ENCODE measurements at places on chromosomes 3 and 15. TPM values are rescaled to one million over a fixed set of nuclear protein-coding genes. Genes with fewer than 3 reads are reported as not detected.

USP50 gene
- total RNA-seq: not detected

- DNase-seq: no peak
Observed at GRCh38 chr3:57956119-57956832, 51.9 kb upstream of the FLNB start.

GRCh38 chr3:104735691-104736090 is 631.0 kb upstream of the ALCAM start:
- DNase-seq: no peak

DNA sequence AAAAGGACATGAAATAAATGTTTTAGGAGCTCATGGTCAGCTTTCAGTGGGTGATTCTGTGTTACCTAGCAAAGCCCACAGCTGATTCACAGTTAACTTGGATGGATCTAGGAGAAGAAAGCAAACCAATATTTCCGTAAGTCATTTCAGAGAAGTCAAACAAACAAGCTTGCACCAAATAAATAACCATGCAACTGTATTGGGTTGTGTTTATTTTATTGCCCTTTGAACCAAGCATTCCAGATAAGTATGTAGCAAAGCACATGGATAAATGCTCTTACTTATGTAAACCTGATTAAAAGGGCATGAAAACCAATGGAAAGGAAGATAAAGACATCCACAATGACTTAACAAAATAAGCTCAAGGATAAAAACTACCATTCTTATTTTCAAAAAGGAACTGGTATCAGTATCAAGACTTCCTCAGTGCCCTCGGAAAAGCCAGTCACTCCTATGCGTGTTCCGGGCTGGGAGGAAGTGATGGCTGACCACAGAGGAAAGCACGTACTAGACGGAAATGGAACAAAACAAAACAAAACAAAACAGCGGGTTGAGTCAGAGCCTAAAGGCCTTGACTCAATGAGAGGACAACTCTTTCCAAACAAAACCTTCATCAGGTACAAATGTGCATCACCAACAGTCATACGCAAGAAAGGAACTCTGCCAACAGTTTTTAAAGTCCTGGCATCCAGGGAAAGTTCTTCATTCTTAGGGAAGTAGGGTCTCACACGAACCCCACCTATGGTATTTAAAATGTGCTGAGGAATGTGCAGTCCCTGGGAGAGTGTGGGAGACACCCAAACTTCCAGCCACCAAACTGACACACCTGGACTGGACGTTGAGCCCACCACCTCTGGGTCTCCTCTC is 103.3 kb downstream of the SNRK start:
- DNase-seq: peak; percentile 59

DNA sequence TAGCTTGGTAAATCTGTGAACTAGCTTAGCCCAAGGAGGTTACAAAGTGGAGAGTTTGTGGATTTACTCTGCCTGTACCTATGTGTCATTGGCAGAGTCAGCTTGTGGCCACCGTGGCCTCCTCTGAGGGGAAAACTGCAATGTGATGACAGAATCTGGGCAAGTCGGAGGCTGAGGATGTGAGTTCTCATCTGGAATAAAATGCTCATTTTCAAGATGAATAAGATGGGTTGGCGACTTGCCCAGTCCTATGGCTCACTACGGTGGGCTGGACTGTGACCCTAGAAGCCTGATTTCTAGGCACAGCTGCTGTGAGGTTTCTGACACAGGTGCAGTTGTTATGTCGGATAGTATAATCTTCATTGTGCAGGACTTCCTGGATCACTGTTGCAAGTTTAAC is 83.7 kb downstream of the ETV5 start:
- DNase-seq: no peak

DNA sequence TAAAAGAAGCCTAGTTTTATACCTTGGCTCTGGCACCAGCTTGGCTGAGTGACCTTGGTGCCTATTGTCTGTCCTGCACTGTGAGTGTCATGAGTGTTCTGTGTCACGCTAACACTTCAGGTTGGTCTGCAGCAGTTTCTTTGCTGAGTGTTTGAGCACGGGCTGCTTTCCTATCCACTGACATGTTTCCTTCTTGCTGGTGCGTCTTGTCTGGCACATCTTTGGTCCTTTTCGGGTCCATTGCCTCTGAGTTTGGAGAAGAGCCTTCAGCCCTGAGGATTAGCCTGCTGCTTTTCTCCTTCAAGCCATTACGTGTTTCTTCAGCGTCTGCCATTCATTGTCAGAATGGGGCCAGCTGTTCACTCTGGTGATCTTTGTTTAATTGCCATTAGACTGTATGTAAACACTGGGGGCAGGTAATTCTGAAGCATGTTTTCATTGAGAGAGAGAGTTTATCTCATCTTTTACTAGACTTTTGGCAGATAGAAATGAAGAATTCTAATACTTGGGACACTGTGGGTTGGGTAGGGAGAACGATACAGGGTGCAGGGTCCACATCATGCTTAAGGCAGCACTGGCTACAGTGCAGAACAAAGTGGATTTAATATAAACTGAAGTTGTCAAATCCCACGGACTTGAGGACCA is 55.5 kb downstream of the LRRC28 start:
- no peak for DNase-seq

DNA sequence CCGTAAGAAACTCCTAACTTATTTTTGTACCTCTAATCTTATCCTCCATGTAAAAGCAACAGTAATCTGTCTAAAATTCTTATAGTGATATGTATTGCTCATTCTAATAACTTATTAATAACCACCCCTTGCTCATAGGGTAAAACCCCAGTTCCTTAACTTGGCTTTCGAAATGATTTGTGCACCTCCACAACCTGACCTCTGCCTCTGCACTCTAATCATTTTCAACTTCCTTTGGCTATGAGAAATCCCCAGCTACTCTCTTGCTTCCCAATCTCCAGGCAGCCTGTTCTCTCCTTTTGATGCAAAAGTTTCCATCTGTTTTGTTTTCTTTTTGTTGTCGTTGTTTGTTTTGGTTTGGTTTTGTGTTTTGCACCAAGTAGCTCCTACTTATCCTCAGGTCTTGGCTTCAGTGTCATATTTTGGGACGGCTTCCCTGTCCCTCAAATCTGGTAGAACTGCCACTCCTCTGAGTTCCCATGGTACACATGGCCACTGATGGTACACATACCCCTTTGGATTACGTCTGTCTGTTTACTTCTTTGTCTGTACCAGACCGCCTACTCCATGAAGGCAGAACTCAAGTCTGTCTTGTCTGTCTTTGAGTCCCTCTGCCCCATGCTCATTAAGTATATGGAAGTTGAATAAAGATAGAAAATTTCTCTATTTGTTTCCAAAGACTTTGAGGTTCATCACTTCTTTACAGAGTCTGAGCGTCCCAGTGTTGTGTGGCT is 105.6 kb upstream of the TGFBR2 start:
- no peak for DNase-seq

ZMYND10 gene
- total RNA-seq: 1.1 TPM

- no peak for DNase-seq
Observed at GRCh38 chr3:23735062-23735461, 70.7 kb upstream of the UBE2E1 start.

DNA sequence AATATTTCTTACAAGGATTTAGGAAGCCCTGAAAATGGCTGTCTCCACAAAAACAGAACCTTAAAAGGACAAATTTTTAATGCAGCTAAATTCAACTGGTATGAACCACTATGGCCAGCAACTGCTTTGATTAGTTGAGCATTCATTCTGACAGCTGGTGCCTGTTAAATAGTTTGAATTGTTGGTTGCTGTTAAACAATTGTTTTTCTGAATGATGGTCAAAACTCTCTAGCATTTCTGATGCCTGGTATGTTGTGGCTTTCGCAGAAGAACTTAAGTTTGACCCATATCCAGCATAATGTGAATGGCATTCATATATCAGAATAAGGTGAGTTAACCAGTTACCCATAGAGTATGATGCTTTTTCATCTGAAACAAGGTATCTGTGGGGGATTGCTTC is 138.4 kb downstream of the MEIS2 start:
- DNase-seq: no peak

- DNase-seq: no peak
Observed at GRCh38 chr3:172222478-172223071, 183.2 kb downstream of the FNDC3B start.

- no peak for DNase-seq
Observed at GRCh38 chr3:172202797-172203196, 163.4 kb downstream of the FNDC3B start.

TTC23 gene
- not detected for total RNA-seq

EOMES gene
- 0.55 TPM for total RNA-seq

ZNF385D gene
- total RNA-seq: not detected

PLSCR5 gene
- total RNA-seq: not detected

DNA sequence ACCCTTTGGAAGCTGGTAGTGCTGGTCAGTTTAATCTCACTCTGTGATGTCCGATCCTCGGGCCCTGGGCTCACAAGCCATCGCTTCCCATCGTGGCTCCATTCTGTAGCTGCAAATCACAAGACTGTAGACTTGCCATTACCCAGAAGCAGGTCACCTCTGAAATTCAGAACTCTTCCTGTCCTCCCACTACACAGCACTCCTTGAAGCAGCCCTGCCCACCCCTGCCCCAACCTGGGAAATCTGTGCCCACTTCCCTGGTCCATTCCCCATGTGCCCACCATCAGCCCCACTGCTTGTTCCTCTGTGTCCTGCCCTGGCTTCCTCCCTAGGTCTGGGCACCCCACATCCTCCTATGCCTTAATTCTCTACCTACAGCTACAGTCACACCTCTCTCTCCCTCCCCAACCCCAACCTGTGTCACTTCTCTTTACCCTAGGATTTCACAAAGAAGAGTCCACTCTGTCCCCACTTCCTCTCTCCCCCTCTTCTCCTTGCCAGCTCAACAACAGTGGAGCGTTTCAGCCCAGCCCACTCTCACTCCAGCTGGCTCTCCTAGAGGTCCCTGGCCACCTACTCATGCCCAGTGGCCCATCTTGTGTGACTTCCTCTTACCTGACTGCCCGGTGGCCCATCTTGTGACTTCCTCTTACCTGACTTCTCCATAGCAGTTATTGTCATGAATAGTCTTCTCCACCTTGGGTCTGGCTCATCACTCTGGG is 8.3 kb downstream of the ZNF710 start:
- DNase-seq: no peak

DNA sequence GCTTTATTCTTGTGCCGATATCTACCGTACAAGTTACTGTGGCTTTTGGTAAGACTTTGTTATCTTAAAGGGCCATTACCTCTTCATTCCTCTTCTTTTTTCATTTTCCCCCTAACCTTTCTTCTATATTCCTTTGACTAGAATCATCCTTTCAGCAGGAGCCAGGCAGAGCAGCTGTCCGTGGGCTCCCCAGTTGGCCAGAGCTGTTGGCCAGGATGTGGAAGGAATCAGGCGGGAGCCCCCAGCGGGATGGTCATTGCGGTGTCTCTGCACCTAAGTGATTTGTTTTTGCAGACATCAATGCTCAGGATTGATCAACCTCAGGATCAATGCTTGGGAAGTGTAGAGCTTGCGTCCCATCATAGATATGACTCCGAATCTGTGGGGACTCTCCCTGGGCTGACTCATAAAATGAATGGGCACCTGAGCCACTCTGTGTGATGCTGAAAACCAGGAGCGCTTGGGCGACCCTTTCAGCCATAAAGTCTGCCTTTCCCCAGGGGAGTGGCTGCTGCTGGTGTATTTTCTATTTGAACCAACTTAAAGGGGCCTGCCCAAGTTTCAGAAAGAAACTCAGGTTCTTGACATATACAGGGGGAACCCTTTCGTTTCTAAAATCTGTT is 21.7 kb downstream of the APBA2 start:
- DNase-seq: no peak

DNA sequence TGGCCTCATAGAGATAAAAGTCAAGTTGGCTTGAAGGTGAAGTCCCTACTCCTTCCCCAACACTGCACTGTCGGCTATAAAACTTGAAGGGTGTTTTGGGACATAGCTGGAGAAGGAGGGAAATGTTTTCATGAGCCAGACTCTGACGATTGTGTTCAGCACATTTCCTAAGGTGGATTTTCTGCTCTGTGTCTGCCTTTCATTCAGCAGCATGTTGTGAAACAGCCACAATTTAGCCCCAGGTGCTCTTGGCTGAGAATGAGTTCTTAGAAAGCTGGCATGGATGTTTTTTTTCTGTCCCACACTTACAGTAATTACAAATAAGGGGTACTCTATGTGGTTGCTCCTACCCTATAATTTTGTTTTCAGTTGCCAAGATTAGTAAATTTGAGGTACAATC is 492.4 kb downstream of the MCTP2 start:
- no peak for DNase-seq

DNA sequence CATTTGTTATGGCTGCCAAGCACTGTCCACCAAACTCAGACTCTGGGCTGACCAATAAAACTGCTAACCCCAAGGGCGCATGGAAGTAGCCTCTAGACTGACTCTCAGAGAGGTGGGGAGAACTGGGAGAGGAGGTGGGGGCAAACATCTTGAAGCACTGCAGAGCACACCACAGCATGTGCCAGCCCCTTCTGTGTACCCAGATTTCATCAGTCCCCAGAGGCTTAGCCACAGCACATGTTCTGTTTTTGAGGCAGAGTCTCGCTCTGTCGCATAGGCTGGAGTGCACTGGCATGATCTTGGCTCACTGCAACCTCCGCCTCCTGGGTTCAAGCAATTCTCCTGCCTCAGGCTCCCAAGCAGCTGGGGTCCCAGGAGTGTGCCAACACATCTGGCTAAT is 119.5 kb upstream of the SPATA12 start:
- DNase-seq: no peak

- DNase-seq: no peak
Observed at GRCh38 chr15:86650094-86650493, 570.4 kb downstream of the AGBL1 start.

GRCh38 chr3:132071043-132071442 is 36.2 kb upstream of the CPNE4 start:
- no peak for DNase-seq

DNA sequence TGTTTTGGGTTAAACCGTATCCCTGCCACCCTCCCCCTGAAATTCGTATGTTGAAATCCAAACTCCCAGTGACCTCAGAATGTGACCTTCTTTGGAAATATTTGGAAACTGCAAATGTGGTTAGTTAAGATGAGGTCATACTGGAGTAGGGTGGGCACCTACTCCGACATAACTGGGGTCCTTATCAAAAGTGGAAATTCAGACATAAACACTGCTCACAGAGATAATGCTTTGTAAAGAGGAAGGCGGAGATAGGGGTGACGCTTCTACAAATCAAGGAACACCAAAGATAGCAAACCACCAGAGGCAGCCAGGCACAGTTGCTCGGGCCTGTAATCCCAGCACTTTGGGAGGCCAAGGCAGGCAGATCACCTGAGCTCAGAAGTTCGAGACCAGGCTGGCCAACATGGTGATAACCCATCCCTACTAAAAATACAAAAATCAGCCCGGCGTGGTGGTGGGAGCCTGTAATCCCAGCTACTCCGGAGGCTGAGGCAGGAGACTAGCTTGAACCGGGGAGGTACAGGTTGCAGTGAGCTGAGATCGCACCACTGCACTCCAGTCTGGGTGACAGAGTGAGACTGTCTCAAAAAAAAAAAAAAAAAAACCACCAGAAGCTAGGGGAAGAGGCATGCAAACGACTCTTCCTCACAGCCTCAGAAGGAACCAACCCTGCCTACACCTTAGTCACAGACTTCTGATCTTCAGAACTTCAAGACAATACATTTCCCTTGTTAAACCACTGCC is 51.1 kb upstream of the CHD2 start:
- DNase-seq: no peak

All from T-helper 17 cell (primary cell).